ENCODE measurements at places on chromosomes 16 and 17. TPM values are rescaled to one million over a fixed set of nuclear protein-coding genes. Genes with fewer than 3 reads are reported as not detected.

- no peak for DNase-seq
These were observed 19.2 kb downstream of the ST3GAL2 start for GRCh38 chr16:70419384-70420327.

GRCh38 chr17:7849751-7850504, 4.9 kb upstream of the TMEM88 start:
- no peak for DNase-seq

DNA sequence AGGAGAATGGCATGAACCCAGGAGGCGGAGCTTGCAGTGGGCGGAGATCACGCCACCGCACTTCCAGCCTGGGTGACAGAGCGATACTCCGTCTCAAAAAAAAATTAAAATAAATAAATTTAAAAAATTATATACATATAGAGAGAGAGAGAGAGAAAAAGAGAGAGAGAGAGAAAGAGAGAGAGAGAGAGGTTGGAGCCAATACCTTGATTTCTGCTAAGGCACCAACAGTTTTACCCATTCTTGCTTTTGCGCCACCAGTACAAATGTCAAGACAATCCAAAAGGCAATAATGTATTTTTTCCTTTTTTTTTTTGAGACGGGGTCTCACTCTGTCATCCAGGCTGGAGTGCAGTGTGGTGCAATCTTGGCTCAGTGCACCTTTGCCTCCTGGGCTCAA, 17.2 kb downstream of the BRIP1 start:
- no peak for DNase-seq

GRCh38 chr17:29168079-29168758, 12.0 kb downstream of the MYO18A start:
- no peak for DNase-seq

GRCh38 chr16:70523743-70524398, at the start of gene SF3B3:
Gene SF3B3, plus strand, starts transcription at chr16:70523816. Its CDS starts 2,841 bp downstream, at chr16:70526657.
- DNase-seq: peak; percentile 60

- DNase-seq: no peak
These were observed 260.0 kb downstream of the PHKB start for GRCh38 chr16:47721006-47721637.

The DHX38 gene
- polyA plus RNA-seq: 72.8 TPM

The IRX3 gene
- 3.7 TPM for polyA plus RNA-seq

The C16orf87 gene
- polyA plus RNA-seq: 10.8 TPM

The HS3ST6 gene
- 1.4 TPM for polyA plus RNA-seq

Measured in A549 (cell line).